ENCODE measurements at places on chromosomes 7 and 10. TPM values are rescaled to one million over a fixed set of nuclear protein-coding genes. Genes with fewer than 3 reads are reported as not detected.

Gene SPOCK2
- total RNA-seq, result 48.8 TPM

Gene ANKRD1
- 146 TPM for total RNA-seq

GRCh38 chr10:62733654-62734293 is 70.7 kb upstream of the ADO start:
- DNase-seq, result no peak

DNA sequence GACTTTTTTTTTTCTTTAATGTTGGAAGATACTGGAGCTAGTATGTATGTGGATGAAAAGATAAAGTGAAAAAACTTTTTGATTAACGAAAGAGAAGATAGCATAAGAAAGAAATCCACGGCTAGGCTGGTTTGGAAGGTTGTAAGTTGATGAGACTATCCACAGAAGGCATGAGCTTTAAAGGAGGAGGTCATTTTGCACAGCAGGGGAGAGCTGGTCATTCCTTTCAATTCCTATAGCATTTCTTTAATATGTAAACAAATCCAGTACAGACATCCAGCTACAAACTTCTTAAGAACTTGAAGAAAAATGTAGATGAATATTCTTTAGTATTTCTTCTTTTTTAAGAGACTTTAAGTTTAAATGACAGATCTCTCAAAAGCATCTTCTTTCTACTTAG is 281.3 kb downstream of the CACNA2D1 start:
- DNase-seq, result no peak

GRCh38 chr7:1736830-1737229 is 66.8 kb downstream of the ELFN1 start:
- DNase-seq, result no peak

- DNase-seq, result no peak
Measured at GRCh38 chr10:86300399-86300925, 66.1 kb downstream of the GRID1 start.
